ENCODE measurements at places on chromosomes 3 and 15. TPM values are rescaled to one million over a fixed set of nuclear protein-coding genes. Genes with fewer than 3 reads are reported as not detected.

The SNX33 gene
- total RNA-seq, result 2.5 TPM

The ZMYND10 gene
- 23.8 TPM for total RNA-seq

The LTK gene
- 0.23 TPM for total RNA-seq

The RNU6-1 gene
- not detected for total RNA-seq

The TNNC1 gene
- not detected for total RNA-seq

The SLC51B gene
- 0.69 TPM for total RNA-seq

All from diencephalon (tissue), 1 donor.